ENCODE measurements at places on chromosomes 6 and 20. TPM values are rescaled to one million over a fixed set of nuclear protein-coding genes. Genes with fewer than 3 reads are reported as not detected.

The SGK1 gene
- total RNA-seq = 432 TPM

The SEC23B gene
- 88.7 TPM for total RNA-seq

The TRIM15 gene
- total RNA-seq = not detected

The MRPL14 gene
- 43.1 TPM for total RNA-seq

The RIPOR2 gene
- total RNA-seq = 4.6 TPM

The PDE7B gene
- 6.3 TPM for total RNA-seq

The OPN5 gene
- total RNA-seq = not detected

The WFDC2 gene
- total RNA-seq = not detected

The CPNE5 gene
- 3.5 TPM for total RNA-seq

The ENPP5 gene
- total RNA-seq = 24.1 TPM

The RSPO3 gene
- 3.2 TPM for total RNA-seq

The MRPS26 gene
- 74.9 TPM for total RNA-seq

The MUC22 gene
- total RNA-seq = not detected

The TCP11 gene
- not detected for total RNA-seq

The IRAK1BP1 gene
- 3.6 TPM for total RNA-seq

The SCGN gene
- 1.6 TPM for total RNA-seq

The BACH2 gene
- total RNA-seq = 2.9 TPM

The HCK gene
- 28.9 TPM for total RNA-seq

The KIF25 gene
- total RNA-seq = not detected

The GABRR1 gene
- not detected for total RNA-seq

The LY6G5B gene
- 5.5 TPM for total RNA-seq

The ID1 gene
- total RNA-seq = 110 TPM

The UST gene
- 19.9 TPM for total RNA-seq

The SLC17A3 gene
- 0.77 TPM for total RNA-seq

The ZSCAN9 gene
- total RNA-seq = 8.0 TPM

The LST1 gene
- 28.2 TPM for total RNA-seq

The GSTA1 gene
- 1,431 TPM for total RNA-seq

The HECA gene
- total RNA-seq = 7.8 TPM

The SYNE1 gene
- 87.4 TPM for total RNA-seq

The CCM2L gene
- total RNA-seq = 28.2 TPM

The BPIFB1 gene
- total RNA-seq = not detected

The RGS17 gene
- not detected for total RNA-seq

The EYA2 gene
- 0.54 TPM for total RNA-seq

The GLP1R gene
- total RNA-seq = 0.06 TPM

The ARHGAP40 gene
- total RNA-seq = not detected

The KIAA1755 gene
- total RNA-seq = 5.3 TPM

The EPPIN gene
- total RNA-seq = not detected

The OR12D3 gene
- not detected for total RNA-seq

The MCUR1 gene
- total RNA-seq = 15.0 TPM

The POFUT1 gene
- 34.4 TPM for total RNA-seq

The HLA-DRB5 gene
- 694 TPM for total RNA-seq

The FNDC11 gene
- not detected for total RNA-seq

The CLPSL2 gene
- total RNA-seq = not detected

The PROKR2 gene
- not detected for total RNA-seq

The PACRG gene
- total RNA-seq = 1.9 TPM

The RALY gene
- 30.0 TPM for total RNA-seq

The CDC40 gene
- 22.7 TPM for total RNA-seq

The BPIFA1 gene
- not detected for total RNA-seq

The HLA-DQA2 gene
- 1.4 TPM for total RNA-seq

Data from adrenal gland (tissue), 19 donors.